ENCODE measurements at places on chromosomes 12 and 14.

GRCh38 chr12:33654313-33654712 is 214.7 kb upstream of the SYT10 start:
- DNase-seq = no peak

DNA sequence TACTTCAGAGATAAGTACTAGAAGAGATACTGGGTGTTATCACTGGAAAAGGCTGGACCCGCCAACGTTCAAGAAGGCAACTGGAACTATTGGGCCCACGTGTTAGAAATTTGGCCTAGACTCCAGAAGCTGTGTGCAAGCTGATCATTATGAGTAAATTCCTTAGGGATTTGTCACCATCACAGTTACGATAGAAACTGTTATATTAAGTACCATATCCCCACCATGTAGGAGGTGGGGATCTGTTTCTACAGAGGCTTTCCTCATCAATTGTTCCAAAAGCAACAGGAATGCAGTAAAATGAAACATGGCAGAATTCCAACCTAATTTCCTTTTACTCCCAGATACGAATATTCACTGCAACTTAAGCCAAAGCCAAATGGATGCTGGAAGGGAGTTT is 170.7 kb downstream of the NOVA1 start:
- DNase-seq = no peak

DNA sequence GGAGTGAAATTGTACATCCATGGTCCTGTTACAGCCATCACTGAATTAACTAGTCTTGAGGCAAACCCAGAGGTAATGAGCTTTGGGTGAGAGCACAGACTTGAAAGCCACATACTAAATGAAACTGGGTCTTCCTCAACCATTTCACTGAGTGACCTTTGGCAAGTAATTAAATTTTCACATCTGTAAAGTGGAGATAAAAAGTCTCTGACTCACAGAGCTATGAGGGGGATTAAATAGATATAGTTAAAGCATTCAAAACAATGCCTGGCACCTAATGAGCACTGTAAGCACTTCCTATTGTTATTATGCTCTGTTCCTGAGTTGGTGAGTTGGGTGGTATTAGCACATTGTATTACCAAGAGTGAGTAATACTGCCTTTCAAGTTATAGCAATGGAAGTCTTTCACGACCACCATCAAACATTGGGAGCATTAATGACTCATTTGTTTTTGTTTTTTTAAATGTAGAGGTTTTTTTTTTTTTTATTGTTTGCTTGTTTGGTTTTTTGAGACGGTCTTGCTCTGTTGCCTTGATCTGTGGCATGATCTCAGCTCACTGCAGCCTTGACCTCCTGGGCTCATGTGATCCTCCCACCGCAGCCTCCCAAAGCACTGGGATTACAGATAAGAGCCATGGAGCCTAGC is 12.5 kb upstream of the STRN3 start:
- DNase-seq = no peak

- DNase-seq = no peak
These were observed 279.3 kb downstream of the DUSP6 start for GRCh38 chr12:89073027-89073398.

DNA sequence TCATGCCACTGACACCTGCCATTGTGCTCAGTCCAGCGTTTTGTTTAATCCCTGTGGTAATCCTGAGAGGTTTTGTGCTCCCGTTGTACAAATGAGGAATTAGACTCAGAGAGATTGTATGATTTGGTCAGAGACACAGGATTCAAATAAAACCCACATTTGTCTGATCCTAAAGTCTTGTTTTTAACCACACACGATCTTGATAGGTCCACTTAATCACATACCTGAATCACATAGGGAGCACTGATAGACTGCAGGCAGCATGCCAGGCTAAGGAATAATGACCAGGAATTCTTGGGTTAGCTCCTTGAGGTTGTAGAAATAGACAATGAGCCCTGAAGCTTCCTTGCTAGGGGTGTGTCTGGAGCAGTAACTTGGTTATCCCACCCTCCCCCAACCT is 202.6 kb upstream of the RGS6 start:
- DNase-seq = no peak

DNA sequence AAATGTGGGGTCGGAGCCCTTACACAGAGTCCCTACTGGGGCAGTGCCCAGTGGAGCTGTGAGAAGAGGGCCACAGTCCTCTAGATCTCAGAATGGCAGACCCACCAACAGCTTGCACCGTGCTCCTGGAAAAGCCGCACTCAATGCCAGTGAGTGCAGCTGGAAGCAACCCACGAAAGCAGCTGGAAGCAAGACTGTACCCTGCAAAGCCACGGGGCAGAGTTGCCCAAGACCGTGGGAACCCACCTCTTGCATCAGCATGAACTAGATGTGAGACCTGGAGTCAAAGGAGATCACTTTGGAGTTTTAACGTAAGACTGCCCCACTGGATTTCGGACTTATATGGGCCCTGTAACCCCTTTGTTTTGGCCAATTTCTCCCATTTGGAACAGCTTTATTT is 12.3 kb downstream of the GTF2A1 start:
- no peak for DNase-seq

- no peak for DNase-seq
These were observed 103.3 kb upstream of the BTG1 start for GRCh38 chr12:92248977-92249376.

DNA sequence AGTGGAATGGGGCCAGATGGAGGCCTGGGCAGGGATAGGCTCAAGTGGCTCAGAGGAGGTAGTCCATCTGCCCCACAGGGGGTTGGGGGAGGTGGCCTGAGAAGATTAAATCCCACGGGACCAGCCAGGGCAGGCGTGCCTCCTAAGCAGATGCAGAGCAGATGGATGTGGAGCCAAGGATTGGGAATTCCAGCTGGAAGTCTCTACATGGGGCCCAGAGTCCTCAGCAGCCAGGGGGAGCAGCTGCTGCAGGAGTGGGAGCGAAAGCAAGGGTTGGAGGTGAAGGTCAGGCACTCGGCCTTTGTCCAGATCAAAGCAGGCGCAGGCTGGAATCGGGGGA is 42.4 kb upstream of the VRK1 start:
- no peak for DNase-seq

DNA sequence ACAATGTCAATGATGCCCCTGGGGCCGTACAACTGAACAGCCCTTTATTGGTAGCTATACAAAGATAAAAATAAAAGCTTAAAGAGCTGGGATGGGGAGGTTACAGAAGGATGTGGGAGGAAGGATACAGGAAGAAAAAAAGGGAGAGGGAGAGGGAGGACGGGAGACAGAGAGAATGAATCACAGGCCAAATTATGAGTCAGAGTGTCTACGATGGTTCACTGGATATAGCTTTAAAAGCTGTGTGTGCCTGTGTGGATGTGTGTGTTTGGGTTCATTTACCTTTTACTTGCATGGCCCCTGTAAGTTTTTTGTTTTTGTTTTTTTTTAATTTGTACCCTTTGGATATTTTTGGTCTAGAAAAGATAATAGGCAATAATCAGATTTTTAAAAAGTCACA is 111.9 kb downstream of the CCDC60 start:
- DNase-seq = no peak

DNA sequence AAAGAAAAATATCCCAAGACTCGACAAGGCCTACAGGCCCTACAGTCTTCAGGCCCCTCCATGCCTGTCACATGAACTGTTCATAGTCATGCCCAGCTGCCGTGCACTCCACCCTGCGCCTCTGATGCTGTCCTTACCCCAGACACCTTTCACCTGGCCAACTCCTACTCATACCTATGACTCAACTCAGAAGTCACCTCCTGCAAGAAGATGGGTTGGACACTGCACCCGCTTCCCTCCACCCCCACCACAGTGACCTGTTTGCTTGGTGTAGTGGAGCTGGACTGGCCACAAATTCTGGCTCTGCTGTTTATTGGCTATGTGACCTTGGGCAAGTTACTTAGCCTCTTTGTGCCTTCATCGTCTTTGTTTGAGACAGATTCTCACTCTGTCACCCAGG is 56.2 kb downstream of the PHETA1 start:
- DNase-seq = no peak

- no peak for DNase-seq
These were observed 211.4 kb downstream of the NTF3 start for GRCh38 chr12:5643266-5643665.

- no peak for DNase-seq
These were observed 373.4 kb downstream of the NUAK1 start for GRCh38 chr12:105765053-105766014.

DNA sequence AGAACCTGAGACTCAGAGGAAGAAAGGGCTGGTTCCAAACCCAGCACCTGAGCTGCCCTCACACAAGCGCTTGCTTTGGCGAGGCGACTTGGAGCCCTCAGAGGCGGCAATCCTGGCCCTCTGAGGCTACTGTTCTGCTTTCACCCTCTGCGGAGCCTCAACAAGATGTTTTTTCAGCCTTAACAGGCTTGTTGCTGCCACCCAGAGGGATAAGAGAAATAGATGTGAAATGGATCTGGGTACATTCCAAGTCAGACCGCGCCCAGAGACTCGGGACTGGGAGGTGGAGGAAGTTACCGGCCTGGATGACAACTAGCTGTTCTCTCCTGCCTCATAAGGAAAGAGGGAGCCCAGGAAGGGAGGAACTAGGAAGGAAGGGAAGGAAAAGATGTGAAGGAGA is 89.6 kb downstream of the TTC7B start:
- DNase-seq = no peak

- no peak for DNase-seq
These were observed 553 bp downstream of the TRIM9 start for GRCh38 chr14:51094282-51094821.

All from GF-D8 (cell line).